Activated CD4-positive, alpha-beta memory T cell treated with anti-CD3 and anti-CD28 coated beads, Interleukin-2, amount 10 ng/mL, durations not matched to agents 7 days and 5 days (primary cell): ENCODE measurements at places on chromosomes 16 and 17.

DNA sequence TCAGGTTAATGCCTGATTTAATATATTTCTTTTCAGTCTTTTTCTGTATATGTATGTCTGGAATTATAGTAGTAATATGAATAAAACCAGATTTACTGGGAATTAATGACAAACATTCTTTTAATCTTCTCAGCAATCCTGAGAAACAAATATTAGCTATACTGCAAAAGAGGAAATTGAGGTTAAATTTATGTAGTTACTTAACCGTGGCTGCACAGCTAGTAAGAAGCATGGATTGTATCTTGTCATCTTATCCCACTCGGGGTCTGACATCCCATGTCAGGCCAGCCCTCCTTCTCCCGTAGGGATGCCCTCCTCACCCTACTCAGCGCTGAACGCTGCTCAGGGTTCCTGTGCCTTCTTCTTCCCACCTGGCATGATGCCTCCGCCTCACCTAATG is 143.0 kb downstream of the FTO start:
- DNase-seq = no peak

DNA sequence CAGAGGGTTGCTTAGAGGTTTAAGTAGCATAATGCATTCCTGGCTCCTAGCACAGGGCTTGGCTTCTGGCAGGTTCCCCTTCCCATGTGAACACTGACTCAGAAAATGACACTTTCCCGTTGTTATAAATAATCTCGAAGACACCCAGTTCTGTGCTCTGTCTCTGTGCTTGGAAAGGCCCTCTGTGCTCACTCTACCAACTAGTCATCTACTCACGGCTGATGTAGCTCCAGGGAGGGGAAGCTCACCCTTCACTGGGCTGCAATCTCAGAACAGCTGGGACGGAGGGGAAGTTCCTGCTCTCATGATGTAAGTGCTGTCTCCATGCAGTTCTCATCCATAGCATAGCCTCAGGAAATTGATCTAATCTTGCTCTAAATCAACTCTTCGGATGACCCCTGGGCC is 230.5 kb upstream of the ASIC2 start:
- no peak for DNase-seq

GRCh38 chr16:65497571-65497970 is 375.7 kb upstream of the CDH11 start:
- no peak for DNase-seq

DNA sequence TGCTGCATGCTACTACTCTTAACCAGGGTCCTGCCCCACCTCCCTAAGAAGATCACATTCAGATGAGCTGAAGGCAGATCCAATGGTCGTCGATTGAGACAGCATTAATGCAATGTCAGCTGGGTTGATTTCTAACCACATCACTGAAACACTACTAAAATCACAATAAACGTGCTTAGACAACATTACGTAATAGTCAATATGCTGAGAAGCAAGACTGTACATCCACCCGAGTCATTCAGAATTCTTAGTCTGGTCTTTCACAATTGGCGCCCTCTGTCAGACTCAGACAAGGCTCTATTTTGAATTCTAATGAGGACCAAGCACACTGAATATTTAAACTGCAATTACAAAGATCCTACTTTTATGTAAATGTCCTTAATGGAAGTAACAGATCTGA is 205.2 kb downstream of the STX8 start:
- no peak for DNase-seq

DNA sequence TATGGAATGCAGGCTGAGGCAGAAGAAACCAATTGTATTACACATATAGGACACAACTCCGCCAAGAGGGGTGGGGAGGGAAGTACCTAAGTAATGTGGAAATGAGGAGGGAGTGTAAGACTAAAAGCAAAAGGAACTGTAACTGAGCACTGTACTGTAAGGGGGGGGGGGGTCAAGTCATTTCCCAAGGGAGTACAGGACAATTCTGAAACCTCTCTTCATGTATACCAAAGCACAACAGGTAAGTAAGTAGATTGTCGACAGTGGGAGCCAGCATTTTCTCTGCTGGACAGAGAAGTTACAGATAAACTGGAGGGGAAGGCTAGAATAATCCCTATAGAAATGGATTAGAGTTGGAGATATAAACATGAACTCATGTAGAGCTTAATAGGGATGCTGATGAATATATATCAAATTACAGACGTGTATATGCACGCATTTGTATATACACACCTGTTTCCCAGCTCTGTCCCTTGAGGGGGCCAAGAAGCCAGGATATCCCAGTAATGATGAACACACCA is 6.4 kb downstream of the USP22 start:
- DNase-seq = no peak
